ENCODE measurements at places on chromosomes 2 and 18.

- no peak for DNase-seq
Observed at GRCh38 chr2:154713675-154714074, 15.2 kb downstream of the KCNJ3 start.

DNA sequence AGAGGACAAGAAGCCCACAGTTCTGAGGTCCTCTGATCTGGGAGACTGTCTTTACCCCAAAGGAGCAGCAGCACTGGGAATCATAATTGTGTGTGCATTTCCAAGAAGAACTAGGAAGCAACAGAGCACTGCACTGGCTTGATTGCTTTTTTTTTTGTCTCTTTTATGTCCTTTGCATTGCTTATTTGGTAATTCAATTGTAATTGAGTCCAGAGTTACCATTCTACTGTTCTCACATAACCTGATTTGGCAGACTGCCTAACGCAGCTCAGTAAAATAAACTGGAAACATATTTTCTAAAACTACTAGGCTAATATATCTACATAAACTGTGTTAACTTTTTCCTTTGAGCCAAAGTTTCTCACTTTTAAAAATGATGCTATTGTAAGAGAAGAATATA, 190.3 kb upstream of the SLC8A1 start:
- DNase-seq: no peak

GRCh38 chr2:185152186-185152585, 553.9 kb downstream of the ZNF804A start:
- DNase-seq: no peak

- no peak for DNase-seq
Observed at GRCh38 chr2:197294260-197294659, 16.3 kb downstream of the ANKRD44 start.

DNA sequence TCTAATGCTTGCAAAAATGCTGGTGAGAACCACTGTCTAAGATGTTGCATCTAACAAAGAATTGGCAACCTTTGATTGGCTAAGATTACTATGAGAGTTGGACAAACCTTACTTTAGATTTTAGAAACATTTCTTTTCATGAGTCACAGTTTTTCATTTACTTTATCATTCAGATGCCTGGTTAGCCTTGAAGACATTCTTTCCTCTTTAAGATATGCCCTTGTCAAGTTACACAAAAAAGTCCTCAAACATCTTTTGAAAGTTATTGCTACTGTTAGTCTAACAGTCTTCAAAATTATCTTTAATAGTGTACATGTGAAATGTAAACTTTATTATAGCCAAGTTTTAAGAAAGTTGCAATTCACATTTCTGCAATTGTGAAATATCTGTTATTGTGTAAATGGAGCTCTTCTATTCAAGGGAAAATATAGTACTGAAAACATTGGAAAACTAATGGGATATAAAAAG, 276.3 kb downstream of the RND3 start:
- no peak for DNase-seq

Measured in anterior cingulate cortex (tissue), 58 donors.